ENCODE measurements at places on chromosomes 7 and 10.

GRCh38 chr7:51369746-51370145 is 53.1 kb upstream of the COBL start:
- no peak for DNase-seq

DNA sequence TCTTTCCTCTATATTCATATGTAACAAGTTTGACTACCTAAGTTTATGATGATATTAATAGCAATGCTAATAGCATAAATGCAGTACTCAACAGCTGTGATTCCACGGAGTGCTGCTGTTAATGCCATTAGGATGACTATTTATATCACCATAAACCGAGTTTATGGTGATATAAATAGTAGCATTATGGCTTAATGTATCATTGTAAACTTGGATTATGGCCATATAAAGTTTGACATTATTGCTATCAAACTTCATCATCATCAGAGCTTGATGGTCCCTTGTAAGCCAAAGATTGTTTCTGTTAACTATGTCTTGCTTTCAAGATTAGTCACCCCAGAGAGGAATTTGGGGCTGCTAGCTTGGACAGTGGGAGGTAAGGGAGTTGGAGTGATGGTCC is 612.4 kb upstream of the C7orf33 start:
- no peak for DNase-seq

GRCh38 chr10:12705943-12706342 is 295.6 kb downstream of the CCDC3 start:
- DNase-seq, result no peak

GRCh38 chr7:80453699-80454340 is 58.0 kb downstream of the GNAT3 start:
- DNase-seq, result no peak

DNA sequence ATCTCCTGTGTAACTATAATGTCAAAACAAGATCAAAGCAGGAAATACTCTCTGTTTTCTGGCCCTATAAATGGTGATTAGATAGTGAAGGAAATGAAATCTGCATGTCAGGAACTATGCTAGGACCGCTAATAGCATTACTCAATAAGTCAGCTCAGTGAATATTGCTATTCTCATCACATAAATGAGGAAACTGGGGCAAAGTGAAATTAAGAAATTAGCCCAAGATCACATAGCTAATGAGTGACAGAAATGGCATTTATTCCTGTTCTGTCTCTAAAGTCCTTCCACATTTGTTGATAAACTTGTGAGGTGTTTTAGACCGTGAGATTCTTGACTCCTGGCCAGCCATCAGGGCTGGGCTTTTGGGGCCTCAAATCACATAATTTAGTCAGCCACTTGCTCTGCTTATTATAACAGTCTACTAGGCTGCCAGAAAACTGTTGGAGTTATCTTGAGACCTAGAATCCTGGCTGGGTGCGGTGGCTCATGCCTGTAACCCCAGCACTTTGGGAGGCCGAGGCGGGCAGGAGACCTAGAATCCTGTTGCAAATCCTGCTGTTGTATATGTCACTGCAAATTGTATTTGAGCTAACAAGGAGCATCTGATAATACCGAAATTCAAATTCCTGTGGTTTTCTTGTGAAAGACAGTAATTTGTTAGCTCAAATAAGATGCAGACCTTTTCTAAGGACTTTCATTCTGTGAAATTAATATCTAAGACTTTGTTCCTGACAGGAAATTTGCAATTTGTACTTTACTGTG is 66.5 kb upstream of the SHTN1 start:
- DNase-seq, result no peak

- DNase-seq, result no peak
These were observed 526 bp downstream of the SFRP5 start for GRCh38 chr10:97771055-97771891.

DNA sequence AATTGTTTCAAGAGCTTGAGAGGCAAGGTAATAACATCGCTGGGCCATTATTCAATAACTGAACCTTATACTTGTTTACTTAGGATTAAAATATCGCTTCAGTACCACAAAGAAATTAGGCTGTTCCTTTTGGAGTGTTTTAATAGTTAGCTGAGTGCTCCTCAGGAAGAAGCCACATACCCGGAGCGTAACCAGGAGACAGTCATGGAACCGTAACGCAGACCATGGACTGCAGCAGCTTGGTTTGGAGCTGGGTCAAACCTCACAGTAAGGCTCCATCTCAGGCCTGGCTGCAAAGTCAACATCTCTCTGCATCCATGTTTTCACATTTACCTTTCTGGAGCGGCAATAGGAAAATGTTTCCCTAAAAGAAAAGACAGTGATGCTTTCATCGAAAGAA is 599.0 kb downstream of the TNS3 start:
- no peak for DNase-seq

Data from CD4-positive, alpha-beta T cell treated with Interleukin-4 for 4 hours (primary cell).